Cardiac fibroblast (primary cell): ENCODE measurements at places on chromosomes 13 and 19.
A peak's percentile ranks its signal among the peaks of the same experiment; 100 is the strongest.

DNA sequence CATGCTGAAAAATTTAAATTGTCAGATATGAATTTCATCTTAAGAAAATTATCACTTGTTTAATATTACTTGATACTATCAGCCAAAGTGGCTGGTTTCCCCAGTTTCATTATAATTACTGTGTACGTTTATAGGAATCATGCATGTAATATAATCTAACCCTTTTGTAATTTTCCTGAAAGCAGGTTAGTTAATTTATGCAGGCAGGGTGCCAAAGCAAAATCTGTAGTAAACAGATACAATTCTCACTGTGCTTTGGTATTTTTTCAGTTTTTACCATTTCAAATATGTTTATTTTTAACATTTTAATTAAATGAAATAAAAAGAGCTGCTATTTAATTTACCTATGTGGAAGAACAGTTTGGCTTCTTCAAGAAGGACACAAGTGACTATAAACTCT, 1227.5 kb upstream of the MIR17HG start:
- DNase-seq: no peak

- DNase-seq: peak; percentile 71
Observed at GRCh38 chr13:51797664-51798488, 6.1 kb downstream of the DHRS12 start.

GRCh38 chr13:68982961-68983619, 1124.5 kb upstream of the ATXN8OS start:
- no peak for DNase-seq

DNA sequence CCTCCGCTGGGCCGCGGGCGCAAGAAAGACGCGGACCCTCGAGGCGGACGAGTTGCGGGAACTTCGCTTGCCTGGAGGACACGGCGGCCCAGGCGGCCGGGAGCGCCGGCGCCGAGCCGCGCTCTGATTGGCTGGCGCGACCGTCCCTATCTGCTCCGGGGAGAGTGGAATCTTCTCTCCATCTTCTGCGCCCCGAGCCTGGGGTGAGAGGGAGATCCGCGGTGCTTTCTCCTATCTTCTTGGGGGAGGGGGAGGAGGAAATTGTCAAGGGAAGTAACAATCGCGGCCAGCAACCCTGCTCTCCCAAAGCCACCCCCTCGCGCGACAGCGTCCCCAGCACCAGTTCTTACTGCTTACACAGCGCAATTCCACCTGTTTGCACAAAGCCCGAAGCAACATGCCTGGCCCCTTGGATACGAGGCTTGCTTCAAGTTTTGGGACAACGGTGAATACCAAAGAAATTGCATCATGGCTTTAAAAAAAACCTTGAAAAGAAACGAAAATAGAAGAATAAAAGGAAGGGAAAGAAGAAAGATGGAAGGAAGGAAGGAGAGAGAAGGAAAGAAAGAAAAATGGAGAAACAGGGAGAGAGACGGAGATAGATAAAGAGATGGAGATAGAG, 4.8 kb downstream of the SOX21 start:
- DNase-seq: no peak

DNA sequence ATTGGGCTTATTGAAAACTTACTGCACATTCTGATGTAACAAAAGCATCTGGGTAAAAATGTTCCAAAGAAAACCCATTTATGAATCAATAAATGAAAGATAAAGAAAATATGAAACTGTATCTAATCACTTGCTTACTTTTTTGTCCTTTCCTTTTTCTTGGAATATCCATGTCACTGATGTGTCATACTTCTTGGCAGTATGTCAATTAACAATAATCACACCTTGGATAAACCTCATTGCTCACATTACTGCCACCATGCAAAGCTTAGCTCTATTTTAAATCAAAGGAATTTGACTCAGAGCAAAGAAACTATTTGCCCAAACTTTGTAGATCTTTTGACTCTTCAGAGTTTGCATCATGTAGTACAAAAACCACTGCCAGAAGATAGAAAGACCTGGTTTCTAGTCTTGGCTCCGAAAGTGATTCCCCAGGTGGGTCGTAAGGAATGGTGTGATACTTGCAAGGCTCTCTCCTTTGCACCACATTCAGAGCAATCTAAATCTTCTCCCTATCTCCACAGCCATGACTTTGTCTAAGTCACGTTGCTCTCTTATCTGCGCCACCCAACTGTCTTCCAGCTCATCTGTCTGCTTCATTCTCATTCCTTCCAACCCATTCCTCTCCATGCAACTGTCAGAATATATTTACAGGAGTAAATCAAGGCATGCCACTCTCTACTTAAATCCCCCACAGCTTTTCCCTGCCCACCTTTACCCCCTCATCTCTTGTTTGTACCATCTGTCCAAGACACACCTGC, 311.9 kb downstream of the COG6 start:
- DNase-seq: no peak

- no peak for DNase-seq
Observed at GRCh38 chr19:29040951-29041350, 172.0 kb downstream of the UQCRFS1 start.

DNA sequence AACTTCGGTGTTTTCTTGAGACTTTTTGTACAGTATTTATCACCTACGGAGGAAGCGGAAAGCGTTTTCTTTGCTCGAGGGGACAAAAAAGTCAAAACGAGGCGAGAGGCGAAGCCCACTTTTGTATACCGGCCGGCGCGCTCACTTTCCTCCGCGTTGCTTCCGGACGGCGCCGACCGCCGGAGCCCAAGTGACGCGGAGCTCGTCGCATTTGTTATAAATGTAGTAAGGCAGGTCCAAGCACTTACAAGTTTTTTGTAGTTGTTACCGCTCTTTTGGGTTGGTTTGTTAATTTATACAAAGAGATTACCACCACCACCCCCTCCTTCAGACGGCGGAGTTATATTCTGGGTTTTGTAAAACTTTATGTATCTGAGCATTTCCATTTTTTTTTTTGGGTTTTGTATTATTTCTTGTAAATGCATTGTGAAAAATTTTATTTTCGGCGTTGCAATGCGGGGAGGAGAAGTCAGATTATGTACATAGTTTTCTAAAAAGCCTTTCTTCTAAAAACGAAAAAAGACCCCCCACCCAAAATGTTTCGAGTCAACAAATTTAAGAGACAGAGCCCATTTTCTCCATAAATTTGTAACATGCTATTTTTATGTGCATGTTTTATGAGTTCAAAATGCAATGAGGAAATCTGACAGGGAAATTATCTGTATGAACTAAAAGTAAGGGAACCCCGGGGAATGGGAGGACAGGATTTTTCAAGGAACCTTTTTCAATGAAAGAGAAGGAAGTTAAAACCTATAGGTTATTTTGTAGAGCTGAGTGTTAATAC, 2.3 kb downstream of the SOX1 start:
- DNase-seq: no peak

DNA sequence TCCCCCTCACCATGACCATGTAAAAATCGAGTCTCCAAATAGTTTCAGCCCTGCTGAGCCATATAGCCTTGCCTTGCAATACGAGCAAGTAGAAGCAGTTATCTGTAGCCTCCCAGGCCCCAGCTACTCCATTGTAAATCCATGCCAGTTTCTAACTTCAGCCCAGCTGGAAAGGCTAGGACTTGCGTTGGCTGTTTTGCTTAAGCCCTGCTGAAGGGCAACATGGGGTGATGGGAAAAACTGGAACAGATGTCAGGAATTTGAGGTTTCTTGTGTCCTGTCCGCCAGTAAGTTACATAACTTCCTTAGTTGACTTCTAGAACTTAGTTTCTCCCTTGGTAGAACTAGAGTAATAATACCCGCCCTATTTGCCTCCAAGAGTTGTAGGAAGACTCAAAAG, 216.0 kb upstream of the SERP2 start:
- DNase-seq: no peak

GRCh38 chr13:101978552-101979315, 423.1 kb downstream of the FGF14 start:
- DNase-seq: no peak

DNA sequence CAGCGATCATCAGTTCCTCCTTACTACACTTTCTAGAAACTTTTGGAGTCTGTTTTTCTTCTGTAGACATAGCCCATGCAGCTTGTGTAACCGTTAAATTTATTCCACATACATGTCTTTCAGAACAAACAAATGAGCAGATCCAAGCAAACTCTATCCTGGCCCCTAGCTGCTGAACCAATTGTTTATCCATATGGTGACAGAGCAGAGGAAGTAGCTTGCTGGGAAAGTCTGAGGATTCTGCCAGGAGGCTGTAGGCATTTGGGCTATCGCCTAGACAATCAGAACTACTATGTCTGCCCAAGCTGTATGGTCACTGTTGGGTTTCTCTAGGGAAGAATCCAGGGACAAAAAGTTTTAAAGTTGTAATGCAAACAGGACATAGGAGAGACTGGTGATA, 343.7 kb downstream of the SPRY2 start:
- DNase-seq: no peak
